ENCODE measurements at places on chromosomes 1 and 21.

DNA sequence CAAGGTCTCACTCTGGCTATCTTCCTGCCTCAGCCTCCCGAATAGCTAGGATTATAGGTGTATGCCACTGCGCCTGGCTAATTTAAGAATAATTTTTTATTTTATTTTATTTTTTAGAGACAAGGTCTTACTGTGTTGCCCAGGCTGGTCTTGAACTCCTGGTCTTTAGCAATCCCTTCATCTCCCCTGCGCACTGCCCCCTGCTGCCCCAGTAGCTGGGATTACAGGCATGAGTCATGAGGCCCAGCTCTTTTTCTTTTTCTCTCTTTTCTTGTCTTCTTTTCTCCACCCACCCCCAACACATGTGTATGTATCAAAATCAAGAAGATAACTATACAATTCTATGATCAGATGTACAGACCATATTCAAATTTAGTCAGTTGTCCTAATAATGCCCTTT is 87.2 kb downstream of the PEX14 start:
- DNase-seq = no peak

- no peak for DNase-seq
These were observed 216.9 kb upstream of the TMPRSS15 start for GRCh38 chr21:18620436-18620835.

GRCh38 chr1:97377432-97378034 is 543.3 kb downstream of the DPYD start:
- DNase-seq = no peak

- no peak for DNase-seq
These were observed 8.9 kb downstream of the LRRC8C start for GRCh38 chr1:89641781-89642180.

- no peak for DNase-seq
These were observed 11.3 kb downstream of the LY9 start for GRCh38 chr1:160807247-160807646.

- DNase-seq = no peak
These were observed 13.8 kb downstream of the RGS4 start for GRCh38 chr1:163082971-163083370.

GRCh38 chr1:118928739-118929554 is 59.2 kb downstream of the TBX15 start:
- DNase-seq = no peak

GRCh38 chr1:25196830-25197229 is 35.5 kb downstream of the SYF2 start:
- no peak for DNase-seq

DNA sequence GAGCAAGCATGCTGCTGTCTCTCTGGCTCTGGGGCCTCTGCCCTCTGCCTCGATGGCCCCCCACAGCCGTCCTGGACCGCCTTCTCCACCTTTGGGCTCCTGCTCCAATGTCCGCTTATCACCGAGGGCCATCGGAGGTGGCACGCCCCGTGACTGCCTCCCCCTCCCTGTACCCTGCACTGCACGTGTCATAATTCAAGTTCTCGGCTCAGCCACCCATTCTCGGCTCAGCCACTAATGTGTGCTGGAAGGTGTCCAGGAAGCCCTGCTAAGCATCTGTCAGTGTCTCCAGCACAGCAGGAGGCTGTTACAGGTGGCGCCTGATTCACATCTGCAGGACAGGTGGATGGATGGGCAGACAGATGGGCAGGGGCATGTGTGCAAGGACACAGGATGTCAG is 45.5 kb downstream of the TP73 start:
- no peak for DNase-seq

DNA sequence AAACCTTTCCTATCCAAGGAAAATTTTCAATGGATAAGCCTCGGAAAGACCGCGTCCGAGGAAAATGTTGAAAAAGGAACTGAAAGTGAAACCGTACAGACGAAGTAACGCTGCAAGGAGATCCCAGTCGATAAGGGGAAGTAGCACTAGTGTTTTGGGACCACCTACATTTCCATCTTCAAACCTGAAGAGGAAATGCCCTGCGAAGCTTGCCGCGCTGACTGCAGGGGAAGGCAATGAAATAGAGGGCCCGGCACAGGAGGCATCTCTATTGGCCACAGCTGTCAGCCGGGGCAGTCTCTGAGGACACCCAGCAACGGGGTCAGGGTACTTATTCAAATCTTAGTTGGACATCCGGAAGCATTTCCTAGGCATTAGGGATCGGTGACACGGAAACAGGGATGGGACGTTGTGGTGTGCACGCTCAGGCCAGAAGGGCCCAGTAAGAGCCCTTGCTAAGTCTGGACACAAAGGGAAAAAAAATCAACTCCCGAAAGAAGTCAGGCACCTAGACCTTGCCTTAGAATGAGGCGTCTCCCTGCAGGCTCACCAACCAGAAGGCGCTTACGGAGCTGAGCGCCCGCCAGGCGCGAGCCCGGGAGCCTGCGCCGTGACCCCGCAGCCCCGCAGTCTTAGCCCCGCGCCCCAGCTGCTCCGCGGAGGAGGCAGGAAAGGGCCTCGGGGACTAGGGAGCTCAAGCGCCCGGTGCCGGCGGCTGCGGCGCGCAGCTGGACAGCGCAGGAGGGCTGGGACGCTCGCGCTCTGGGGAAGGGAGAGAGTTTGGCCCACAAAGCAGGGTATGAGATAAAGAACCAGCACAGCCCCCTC is 655 bp downstream of the USF1 start:
- peak; percentile 56 for DNase-seq

- DNase-seq = no peak
These were observed 59.3 kb upstream of the PPP2R5A start for GRCh38 chr1:212225871-212226302.

DNA sequence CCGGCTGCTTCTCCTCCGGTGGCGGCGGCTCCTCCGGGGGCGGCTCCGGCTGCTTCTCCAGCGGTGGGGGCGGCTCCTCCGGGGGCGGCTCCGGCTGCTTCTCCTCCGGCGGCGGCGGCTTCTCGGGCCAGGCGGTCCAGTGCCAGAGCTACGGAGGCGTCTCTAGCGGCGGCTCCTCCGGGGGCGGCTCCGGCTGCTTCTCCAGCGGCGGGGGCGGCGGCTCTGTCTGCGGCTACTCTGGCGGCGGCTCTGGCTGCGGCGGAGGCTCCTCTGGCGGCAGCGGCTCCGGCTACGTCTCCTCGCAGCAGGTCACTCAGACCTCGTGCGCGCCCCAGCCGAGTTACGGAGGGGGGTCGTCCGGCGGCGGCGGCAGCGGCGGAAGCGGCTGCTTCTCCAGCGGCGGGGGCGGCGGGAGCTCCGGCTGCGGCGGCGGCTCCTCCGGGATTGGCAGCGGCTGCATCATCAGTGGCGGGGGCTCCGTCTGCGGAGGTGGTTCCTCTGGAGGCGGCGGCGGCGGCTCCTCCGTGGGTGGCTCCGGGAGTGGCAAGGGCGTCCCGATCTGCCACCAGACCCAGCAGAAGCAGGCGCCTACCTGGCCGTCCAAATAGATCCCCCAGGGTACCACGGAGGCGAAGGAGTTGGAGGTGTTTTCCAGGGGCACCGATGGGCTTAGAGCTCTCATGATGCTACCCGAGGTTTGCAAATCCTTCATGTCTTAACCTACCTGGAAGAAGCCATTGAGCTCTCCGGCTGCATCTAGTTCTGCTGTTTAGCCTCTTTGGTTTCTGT is 2.0 kb downstream of the LORICRIN start:
- peak; percentile 33 for DNase-seq

GRCh38 chr1:207851696-207852095 is 59.2 kb downstream of the CD34 start:
- no peak for DNase-seq

DNA sequence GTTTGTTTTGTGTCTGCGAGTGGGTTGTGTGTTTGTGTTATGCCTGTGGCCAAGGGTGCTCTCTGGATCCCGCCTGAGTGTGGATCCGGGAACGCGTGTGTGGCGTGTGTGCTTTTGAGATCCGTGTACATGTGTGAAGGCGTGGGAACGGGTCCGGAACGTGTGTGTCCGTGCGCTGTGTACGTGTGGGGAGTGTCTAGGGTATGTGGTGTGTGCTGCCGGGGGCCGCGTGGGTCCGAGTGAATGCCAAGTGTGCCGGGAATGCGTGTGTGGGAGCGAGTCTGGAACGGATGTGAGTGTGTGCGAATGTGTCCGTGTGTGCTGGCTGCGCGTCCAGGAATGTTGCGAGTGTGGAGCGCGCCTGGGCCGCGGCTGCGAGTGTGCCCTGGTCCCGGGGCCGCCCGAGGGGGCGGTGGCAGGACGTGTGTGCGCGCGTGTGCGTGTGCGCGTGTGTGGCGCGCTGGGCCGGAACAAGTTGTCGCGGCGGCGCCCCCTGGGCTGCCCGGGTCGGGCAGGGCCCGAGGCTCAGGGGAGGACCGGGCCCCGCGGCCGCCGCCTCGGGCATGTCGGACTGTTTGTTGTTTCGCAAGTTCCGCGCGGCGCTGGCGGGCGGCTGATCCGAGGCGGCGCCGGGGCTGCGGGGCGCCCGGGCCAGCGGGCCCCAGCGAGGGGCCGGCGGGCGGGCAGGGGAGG is 953 bp downstream of the PTPRU start:
- peak; percentile 40 for DNase-seq

Data from BE2C (cell line).